Naive thymus-derived CD4-positive, alpha-beta T cell (primary cell): ENCODE measurements at places on chromosomes 13 and 19. TPM values are rescaled to one million over a fixed set of nuclear protein-coding genes. Genes with fewer than 3 reads are reported as not detected.

CBLC gene
- not detected in 2 replicates for total RNA-seq

CACNA1A gene
- total RNA-seq: 1.1 TPM

OPA3 gene
- 9.0 TPM for total RNA-seq

DNA sequence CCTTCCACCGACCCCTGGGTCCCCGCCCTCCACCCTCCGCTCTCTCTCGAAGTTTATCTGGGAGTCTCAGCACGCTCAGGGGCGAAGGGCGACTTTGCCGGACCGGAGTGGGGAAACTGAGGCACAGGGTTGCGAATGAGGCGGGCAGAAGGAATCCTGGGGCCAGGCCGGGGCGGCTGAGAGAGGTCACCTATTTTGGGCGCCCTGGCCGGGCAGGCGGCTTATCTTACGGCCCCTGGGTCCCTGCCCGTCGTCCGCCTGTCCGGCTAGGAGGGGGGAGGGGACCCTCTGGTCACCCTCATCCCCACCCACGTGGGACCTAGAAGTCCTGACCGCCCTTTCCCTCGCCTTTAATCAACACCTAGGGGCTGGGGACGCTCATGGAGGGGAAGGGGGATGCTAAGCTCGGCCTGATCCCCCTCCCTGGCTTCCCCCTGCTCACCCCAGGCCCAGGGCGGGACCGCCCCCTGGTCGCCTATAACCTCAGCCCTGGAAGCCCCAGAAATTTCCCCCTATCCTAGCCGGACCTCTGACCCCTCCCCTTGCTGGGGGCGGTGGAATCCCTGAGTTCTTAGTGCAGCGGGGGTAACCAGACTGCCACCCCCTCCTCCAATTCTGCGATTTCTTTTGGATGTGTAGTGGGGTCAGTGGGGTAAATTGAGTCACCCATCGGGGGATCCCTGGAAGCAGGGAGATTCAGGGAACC lies 556 bp downstream of the TRIP10 start:
- H3K4me1 ChIP-seq: peaks cover 31% of the 10 kb centered on the region
- no peaks in the 10 kb centered on the region for H3K27me3 ChIP-seq
- no peaks in the 10 kb centered on the region for H3K36me3 ChIP-seq
- peak; percentile 57 for DNase-seq

DNA sequence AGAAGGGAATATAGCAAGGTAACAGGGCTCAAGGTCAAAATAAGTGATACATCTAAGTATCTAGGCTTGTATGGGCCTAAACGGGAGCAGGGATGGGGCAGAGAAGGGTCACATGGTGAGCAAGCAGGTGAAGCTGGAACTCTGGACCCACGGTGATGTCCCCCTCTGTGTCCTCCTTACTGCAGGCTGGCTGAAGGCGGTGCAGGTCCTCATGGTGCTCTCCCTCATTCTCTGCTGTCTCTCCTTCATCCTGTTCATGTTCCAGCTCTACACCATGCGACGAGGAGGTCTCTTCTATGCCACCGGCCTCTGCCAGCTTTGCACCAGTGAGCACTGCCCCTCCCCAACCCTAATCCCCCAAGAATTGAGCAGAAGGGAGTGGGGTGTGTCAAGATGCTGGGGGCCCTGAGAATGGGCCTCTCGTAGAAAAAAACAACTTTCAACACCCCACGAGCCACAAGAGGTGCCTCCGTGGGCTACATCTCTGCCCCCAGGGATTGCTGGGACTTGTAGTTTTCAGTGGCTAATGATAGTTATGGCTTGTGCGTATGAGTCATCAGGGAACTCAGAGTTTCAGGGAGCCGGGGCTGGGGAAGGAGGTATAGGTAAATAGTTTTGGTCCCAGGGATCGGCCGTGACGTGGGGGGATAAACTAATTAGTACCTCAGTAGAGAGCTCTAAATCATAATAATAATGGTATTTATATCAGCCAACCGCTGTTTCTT lies 4.0 kb downstream of the EMP3 start:
- no peaks in the 10 kb centered on the region for H3K27me3 ChIP-seq
- H3K4me1 ChIP-seq: peaks cover 58% of the 10 kb centered on the region
- H3K27ac ChIP-seq: peak overlapping the region; percentile 93
- H3K4me3 ChIP-seq: peak overlapping the region; percentile 51
- DNase-seq: peak; percentile 64
- H3K36me3 ChIP-seq: peaks cover 3% of the 10 kb centered on the region

DNA sequence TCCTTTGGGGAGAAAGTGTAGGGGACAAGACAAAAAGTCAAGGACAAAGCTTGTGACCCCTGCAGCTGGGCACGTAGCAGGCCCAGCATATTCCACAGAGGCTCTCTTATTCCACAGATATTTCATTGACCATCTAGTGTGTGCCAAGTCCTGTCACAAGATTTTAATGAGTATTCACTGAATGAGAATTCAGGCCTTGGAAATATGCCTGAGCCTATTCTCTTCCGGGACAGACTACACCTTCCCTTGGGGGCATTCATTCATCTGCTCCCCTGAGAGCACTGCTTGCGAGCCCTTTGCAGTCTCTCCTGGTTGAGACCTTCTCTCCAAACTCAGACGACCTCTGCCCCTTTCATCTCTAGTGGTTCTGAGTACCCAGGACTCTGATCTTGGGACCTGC lies 25.5 kb downstream of the ERICH6B start:
- no peak for DNase-seq
- H3K36me3 ChIP-seq: no peaks in the 10 kb centered on the region
- H3K4me3 ChIP-seq: no peak overlapping the region

DNA sequence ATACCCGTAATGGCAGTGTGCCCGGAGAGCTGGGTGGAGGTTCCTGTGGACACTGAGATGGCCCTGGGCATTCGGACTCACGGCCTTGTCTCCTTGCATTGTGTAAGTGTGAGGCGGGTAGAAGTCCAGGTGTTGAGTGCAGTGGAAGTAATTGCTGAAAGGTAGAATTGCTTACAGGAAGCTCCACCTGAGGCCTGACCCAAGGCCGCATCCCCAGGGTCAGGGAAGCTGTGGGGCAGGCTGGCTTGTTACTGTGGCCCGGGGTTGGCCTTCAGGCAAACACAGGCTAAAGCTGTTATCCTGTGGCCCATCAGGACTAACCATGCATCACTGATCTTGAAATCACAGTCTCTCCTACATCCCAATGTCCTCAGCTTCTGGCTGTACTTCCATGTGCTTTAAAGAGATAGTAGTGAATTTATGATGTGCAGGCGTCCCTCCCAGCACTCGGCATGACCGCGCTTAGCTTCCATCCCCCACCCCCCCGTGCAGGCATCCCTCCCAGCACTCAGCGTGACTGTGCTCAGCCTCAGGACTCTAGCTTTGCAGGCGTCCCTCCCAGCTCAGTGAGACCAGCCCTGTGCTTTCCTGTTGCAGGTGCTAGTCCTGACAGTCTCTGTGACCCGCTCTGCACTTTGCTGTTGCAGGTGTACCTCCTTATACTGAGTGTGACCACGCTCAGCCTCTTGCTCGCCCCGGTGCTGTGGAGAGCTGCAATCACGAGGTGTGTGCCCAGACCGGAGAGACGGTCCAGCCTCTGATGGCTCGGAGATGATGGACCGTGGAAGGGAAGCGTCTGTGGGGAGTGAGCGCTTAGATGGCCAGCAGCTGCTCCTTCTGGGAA lies 35.6 kb upstream of the TFDP1 start:
- H3K27ac ChIP-seq: no peak overlapping the region
- no peak for DNase-seq
- no peaks in the 10 kb centered on the region for H3K36me3 ChIP-seq
- no peaks in the 10 kb centered on the region for H3K4me1 ChIP-seq
- no peak overlapping the region for H3K4me3 ChIP-seq

GRCh38 chr19:15557223-15557622 lies 48.9 kb downstream of the CYP4F22 start:
- no peaks in the 10 kb centered on the region for H3K27me3 ChIP-seq
- DNase-seq: no peak
- H3K4me1 ChIP-seq: peaks cover 4% of the 10 kb centered on the region
- no peak overlapping the region for H3K27ac ChIP-seq

DNA sequence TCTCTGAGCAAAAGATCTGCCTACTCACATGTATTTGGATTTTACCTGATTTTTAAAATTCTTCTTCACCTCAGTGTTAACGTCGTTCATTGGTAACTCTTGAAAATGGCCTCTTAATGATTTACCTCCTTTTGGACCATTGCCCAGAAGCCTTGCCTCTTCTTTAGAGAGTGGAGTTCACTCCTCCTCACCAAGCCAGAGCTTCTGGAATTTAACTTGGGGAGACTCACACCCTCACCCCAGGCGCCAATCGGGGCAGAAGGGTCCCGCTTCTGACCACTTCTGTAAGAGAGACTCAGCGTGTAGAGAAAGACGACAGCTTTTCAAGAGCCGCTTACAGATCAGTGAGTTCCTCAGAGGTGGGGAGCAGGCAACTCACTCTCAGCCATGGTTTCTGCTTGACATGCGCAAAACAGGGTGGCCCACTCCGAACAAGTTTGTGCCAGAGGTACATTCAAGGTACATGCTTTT lies 2.7 kb downstream of the PNMA8C start:
- no peaks in the 10 kb centered on the region for H3K36me3 ChIP-seq
- H3K4me1 ChIP-seq: peaks cover 4% of the 10 kb centered on the region
- no peak overlapping the region for H3K27ac ChIP-seq
